ENCODE measurements at places on chromosomes 1 and 21.

DNA sequence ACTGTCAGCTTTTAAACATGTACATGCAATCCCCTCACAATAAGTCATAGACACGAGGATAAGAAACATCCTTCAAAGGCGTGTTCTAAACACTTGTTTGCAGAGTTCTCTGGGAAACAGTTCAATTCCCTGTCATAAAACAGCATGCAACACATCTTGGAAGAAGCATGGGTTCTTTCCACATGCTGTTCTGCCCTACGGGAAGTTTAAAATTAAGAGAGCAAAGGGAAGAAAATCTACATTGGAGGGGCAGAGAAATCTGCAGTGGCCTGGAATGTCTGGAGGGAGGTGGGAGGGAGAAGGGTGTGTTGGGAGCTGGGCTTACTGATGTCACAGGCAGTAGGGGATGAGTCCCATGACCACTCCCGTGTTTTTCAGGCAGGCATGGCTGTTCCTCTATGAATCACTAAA is 98.3 kb upstream of the SLC2A1 start:
- DNase-seq, result no peak

- DNase-seq, result no peak
Observed at GRCh38 chr1:232596666-232597303, 33.1 kb downstream of the SIPA1L2 start.

GRCh38 chr1:113416496-113416895 is 26.2 kb downstream of the MAGI3 start:
- no peak for DNase-seq

GRCh38 chr1:229410692-229411433 is 23.0 kb downstream of the ACTA1 start:
- DNase-seq, result no peak

- no peak for DNase-seq
Observed at GRCh38 chr1:156390469-156391365, 21.7 kb downstream of the RHBG start.

GRCh38 chr1:214801191-214801590 is 198.2 kb downstream of the CENPF start:
- no peak for DNase-seq
